ENCODE measurements at places on chromosomes 3 and 15.

DNA sequence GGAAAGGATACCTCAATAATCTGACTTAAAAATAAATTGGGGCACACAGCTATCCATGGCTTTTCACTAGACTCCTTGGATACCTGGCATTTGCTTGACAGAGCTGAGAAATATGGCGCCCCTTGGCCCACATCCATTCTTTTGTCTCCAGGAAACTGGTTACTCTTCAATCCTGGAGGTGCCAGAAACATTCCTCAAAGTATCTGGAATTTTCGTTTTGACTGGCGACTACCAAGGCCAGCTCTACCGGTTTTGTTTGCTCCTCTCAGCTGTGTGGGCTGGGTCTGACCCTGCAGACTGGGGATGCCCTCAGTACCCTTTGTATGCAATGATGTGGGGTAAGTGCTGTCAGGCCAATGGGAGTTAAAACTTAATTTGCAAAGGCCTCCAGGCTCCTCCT lies 27.0 kb downstream of the KATNBL1 start:
- DNase-seq = no peak

DNA sequence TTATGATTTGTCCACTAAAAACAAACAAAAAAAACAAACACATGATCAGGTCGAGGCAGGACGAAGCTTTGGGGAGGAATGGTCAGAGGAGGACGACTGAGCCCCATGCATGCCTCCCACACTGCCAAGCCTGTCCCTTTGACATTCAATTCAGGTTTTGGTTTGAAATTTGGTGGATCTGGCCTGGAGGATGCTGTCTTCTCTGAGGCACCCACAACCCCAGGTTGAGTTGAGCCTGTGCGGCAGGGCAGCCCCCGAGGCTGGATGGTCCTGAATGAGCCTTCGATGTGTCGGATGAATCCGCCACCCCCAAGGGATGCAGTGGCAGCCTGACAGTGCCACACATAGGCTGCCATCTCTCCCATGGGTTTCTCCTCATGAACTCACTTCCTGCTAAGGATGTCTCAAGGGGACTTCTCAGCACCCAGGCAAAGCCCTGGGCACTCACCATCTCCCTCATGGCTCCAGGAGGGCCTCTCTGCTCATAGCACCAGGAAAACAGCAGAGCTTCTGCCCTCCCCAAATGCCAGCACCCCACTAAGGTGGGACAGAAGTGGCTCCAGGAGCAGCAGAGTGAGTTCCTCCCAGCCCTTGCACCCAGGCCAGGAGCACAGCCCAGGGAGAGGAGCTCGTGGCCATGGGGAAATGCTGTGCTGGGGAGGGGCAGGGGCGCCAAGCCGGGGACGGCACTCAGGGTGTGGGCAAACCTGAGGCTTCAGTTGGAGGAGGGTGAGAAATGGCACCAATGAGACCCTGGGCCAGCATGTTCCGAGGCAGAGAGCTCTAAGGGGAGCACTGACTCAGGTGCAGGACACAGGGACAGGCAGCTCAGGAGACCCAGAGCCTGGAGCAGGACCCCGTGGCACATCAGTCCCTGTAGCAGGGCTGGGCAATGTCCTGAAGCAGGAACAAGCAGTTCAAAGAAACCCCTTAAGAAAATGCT lies 18.5 kb downstream of the PRR23E start:
- DNase-seq = no peak

- no peak for DNase-seq
Observed at GRCh38 chr3:43872301-43872700, 181.6 kb downstream of the ABHD5 start.

GRCh38 chr3:117441851-117442250 lies 732.3 kb downstream of the TUSC7 start:
- DNase-seq = no peak

GRCh38 chr3:132405188-132405587 lies 12.1 kb upstream of the DNAJC13 start:
- no peak for DNase-seq

GRCh38 chr15:65789105-65789504 lies 3.0 kb downstream of the DENND4A start:
- DNase-seq = no peak

GRCh38 chr3:80010021-80010571 lies 242.3 kb upstream of the ROBO1 start:
- DNase-seq = no peak
